CD4-positive, alpha-beta T cell treated with Interleukin-10 for 1 hour (primary cell): ENCODE measurements at places on chromosomes 12 and 14.
A peak's percentile ranks its signal among the peaks of the same experiment; 100 is the strongest.

DNA sequence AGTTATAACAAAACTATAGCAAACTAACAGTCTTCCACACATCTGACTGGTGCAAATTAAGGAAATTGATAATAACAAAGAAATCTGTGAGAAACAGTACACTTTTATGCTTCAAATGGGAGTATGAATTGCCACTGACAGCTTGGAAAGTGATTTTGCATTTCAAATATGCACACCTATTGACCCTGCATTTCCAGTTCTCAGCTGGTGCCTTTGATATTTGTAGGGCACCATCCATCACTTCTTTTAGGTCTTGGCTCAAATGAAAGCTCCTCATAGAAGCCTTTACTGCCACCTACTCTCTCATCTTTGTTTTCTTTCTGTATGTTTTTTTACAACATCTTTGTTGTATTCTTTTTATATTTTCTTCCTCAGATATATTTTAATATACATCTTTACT is 125.1 kb downstream of the ST8SIA1 start:
- no peak for DNase-seq

DNA sequence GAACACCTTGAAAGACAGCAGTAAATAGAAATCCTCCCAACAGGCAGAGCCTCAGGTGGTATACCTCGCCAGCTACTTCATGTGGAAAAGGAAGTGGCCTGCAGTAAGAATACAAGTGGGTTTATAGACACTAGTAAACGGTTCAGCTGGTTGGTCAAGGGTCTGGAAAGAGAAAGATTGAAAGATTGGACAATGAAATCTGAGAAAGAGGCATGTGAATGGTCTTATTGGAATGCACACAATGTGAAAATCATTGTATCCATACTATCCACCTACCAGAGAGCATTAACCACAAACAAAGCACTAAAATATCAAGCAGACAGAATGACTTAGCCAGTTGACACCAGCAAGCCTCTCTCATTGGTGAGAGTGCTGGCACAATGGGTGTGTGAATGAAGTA is 98.2 kb downstream of the SSPN start:
- no peak for DNase-seq

GRCh38 chr14:75910048-75910447 is 71.7 kb downstream of the TGFB3 start:
- no peak for DNase-seq

GRCh38 chr12:65171870-65172269 is 2.5 kb downstream of the LEMD3 start:
- peak; percentile 37 for DNase-seq

DNA sequence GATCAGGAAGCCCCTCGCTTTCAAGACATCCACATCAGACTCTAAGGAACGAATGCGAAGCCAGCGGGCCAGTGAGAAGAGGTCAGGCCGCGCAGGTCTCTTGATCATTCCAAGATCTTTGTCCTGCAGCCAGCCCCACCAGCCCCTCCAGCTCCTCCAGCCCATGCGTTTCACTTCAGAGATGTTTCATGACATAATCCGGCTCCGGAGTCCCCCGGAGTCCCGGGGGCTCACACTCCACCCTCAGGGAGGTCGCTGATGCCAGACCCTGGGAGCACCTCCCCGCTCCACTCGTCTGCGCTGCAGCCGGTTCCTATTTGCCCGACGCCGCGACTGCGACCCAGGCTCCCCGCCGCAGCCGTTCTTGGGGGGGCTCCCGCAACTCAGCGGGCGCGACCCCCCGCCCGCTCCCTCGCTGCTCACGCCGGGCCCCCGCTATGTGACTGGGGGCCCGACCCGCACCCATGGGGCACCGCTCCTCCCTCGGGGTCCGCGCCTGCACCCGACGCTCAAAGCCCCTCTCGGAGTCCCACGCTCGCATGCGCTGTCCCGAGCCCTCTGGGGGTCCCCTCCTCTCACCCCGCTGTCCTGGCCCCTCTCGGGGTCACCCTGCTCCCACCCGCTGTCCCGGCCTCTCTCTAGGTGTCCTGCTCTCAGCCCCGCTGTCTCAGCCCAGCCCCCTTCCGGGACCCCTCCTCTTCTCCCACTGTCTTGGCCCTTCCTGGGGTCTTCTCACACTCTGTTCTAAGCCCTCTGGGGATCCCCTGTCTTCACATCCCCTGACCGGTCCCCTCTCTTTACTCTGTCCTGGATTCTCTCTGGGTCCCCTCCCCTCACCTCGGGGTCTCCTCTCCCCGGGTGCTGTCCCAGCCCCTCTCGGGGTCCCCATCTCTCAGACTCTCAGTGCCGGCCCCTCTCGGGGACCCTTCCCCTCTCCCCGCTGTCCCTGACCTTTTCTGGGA is 1.1 kb downstream of the TAOK3 start:
- no peak for DNase-seq

- peak; percentile 75 for DNase-seq
These were observed 28.6 kb downstream of the PIGH start for GRCh38 chr14:67571275-67571990.

DNA sequence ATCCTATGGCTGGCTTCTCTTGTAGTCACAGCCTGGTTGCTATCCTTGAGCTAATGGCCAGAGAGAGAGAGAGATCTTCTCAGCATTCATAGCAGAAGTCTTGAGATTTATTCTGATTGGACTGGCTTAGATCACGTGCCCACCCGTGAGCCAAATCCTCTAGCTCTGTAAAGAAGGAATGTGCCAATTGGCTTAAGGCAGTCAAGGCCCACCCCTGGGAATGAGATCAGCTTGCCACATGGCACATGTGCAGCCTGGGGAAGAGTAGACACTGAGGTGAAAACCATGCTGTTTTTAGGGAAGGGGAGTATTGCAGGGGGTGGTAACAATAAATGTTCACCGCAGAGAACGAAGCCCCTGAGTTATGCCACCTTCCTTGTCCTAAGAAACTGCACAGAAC is 36.3 kb downstream of the PLEKHG7 start:
- DNase-seq: no peak

- DNase-seq: peak; percentile 92
These were observed 60.0 kb downstream of the DDX51 start for GRCh38 chr12:132083941-132084620.

- DNase-seq: no peak
These were observed 506.8 kb downstream of the LRFN5 start for GRCh38 chr14:42113358-42114069.

DNA sequence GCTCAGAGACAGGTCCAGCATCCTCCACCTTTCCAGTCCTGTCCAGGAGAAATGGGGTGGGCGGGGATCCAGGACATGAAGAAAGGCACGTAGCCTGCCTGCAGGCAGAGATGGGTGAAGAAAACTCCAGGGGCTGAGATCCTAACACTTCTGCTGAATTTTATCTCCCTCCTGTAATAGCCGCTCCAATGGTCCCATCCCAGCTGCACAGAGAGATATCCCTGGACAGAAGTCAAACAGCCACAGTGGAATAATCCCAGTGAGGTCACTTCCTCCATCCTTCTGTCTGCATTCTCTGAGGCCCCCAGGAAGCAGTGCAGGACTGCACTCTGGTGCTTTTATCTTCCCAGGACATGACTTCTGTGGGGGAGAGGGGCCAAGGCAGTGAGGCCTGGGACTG is 26.3 kb downstream of the KRT18 start:
- no peak for DNase-seq

GRCh38 chr12:100706033-100706432 is 88.5 kb upstream of the ANO4 start:
- DNase-seq: no peak

DNA sequence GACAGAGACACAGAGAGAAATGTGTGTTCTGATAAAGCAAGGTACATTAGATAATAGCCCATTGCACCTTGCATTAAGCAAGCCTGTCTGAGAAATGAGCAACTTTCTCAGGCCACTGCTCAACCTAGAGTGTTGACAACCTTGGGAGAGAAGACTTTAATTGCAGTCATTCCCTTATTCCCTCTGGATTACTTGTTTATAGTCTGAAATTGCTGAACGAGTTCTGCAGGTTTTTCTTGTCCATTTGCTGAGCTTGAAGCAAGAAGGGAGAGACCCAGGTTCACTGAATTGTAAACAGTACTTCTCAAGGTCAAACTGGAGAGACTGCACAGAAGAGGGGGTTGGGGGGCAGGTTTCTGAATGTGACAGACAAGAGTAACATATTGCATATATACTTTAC is 159.4 kb upstream of the PLEKHG7 start:
- no peak for DNase-seq

DNA sequence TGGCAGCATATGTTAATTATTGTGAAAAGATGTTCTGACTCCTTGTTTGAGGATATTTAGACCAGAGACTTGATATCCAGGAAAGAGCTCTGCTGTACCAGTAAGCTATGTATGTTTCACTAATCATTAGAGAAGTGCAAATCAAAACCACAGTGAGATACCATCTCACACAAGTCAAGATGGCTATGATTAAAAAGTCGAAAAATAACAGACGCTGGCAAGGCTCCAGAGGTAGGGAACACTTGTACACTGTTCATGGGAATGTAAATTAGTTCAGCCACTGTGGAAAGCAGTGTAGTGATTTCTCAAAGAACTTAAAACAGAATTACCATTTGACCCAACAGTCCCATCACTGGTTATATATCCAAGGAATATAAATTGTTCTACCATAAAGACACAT is 171.6 kb downstream of the DPY19L2 start:
- DNase-seq: no peak

DNA sequence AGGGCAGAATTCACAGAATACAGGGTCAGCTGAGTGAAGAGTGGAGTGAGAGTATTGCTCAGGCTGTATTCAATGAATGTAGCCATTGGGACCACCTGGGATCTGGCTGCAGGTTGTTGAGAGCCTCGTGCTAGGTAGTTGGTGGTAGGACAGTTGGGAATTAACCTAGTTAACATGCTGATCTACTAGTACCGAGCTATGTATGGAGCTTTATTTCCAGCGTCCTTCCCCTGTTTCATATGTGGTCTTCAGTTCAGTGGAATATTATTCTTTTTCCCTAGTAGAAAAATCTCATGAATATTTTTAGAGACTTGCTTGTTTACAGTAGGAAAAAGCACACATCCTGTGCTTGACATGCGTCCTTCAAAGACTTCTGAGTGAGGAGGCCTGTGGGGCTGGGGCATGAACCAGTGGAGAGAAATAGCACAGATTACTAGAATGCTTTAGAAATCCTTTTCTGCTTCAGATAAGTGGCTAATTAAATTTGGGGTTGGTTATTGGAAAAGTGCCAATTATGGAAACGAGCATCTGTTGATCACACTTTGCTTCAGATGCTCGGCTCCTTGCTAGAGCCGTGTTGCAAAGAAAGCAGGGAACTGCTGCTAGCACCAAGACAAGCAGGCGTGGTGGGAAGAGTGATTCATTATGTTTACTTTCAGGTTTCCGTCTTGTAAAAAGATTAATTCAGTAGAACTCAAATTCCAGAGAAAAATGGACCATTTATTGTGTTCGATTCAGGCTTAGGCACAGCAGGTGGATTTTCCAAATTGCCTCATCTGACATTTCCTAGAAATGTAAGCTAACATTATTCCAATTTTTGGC is 53.6 kb downstream of the ARF6 start:
- peak; percentile 28 for DNase-seq

DNA sequence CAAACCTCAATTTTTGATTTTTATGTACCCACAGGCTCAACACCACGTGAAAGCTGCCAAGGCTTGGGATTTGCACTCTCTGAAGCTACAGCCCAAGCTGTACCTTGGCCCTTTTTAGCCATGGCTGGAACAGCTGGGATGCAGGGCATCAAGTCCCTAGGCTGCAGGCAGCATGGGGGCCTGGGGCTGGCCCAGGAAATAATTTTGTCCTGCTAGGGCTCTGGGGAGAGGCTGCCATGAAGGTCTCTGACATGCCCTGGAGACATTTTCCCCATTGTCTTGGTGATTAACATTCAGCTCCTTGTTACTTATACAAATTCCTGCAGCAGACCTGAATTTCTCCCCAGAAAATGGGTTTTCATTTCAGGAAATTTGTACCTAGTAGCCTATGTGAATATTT is 103.7 kb downstream of the SCAF11 start:
- DNase-seq: no peak

GRCh38 chr12:58860788-58861240 is 59.5 kb downstream of the LRIG3 start:
- DNase-seq: no peak

- DNase-seq: no peak
These were observed 169.9 kb downstream of the DYRK2 start for GRCh38 chr12:67818459-67818903.

DNA sequence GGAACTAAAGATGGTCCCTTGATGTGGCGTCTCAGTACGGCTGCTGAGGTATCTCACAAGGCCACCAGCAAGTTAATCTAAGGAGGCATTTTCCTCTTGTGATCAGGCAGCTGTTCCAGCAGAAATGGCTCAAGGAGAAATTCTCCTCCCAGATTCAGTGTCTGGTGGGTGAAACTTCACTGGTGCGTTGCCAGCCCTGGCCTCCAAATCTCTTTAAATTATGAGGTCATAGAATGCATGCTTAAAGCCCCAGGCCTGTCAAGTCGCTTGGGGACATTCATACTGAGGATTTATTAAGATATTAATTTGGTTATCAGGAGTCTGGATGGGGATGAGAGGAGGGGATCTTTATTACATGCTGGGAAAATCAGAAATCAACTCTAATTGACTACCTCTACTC is 72.9 kb downstream of the PPP2R5C start:
- no peak for DNase-seq

- DNase-seq: no peak
These were observed 84.4 kb upstream of the DDHD1 start for GRCh38 chr14:53237488-53237887.

GRCh38 chr14:53376064-53376463 is 222.9 kb upstream of the DDHD1 start:
- no peak for DNase-seq

DNA sequence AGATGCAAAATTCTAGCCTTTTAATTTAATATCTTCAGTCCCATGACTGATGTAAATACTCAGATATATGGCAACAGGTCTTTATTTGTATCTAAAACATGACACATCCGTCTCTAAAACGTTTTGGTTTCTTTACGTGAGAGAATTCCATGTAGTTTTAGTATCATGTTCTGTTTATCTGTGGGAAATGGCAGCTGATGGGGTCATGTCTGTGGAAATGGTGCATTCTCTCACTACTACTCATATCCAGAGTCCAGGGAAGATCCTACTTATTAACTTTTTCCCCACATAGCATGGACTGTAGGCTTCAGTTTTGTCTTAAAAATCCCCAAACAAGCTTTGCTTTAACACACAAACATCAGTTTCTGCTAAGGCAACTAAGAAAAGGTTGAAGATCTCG is 53.8 kb downstream of the SPTLC2 start:
- DNase-seq: no peak

GRCh38 chr14:103859416-103860202 is 12.2 kb upstream of the PPP1R13B start:
- no peak for DNase-seq

DNA sequence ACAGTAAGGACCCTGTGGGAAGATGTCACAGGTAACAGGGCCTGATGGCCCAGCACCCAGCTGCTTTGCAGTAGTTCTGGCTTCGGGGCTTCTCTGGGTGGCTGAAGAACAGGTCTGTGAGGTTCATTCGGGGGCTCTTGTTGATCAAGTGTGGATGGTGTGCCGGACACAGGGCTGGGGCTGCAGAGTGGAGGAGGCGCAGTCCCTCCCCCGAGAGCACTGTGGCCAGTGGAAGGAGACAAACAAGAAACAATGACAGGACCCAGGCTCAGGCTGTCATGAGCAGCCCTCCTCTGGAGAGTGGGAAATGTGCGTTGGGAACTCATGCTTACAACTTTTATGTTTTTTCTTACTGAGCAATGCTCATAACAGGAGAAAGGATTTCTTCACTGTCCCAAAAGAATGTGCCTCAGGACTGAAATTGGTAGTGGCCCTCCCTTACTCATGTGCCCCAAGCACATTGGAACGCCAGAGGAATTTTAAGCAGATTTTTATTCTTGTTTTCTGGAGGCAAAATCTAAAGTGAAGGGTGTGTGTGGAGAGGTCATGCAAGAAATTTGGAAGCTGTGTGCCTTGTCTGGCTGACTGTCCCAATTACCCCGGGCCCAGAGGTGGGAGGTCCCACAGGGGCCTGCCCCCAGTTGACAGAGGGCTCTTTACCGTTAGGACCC is 233.8 kb downstream of the CACNA1C start:
- no peak for DNase-seq
